ENCODE measurements at places on chromosomes 4 and X.

GRCh38 chr4:52660643-52661042, 1.5 kb upstream of the USP46 start:
- no peak for DNase-seq

GRCh38 chrX:133953078-133953477, 32.3 kb downstream of the GPC3 start:
- DNase-seq, result no peak

- no peak for DNase-seq
Measured at GRCh38 chr4:75922588-75922987, 18.2 kb downstream of the NAAA start.

DNA sequence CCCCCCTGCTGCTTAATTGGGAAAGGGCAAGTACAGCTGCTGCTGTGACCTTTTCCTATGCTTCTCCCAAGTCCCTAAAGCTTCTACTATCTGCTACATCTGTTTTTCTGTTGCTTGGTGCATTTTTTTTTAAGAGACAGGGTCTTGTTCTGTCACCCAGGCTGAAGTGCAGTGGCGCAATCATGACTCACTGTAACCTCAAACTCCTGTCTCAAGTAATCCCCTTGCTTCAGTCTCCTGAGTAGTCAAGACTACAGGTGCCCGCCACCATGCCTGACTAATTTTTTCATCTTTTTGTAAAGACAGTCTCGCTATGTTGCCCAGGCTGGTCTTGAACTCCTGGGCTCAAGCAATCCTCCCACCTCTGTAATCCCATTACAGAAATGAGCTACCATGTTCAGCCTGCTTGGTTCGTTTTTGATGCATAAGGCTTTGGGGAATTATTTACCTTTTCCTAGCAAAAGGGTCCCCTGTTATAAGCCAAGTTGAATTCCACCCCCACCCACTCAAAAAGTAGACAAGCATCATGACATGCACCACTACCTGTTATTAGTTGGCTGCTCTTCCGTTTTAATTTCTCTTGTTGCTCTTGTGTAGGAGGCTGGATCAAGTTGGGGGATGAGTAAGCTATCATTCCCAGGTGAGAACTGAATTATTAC, 39.6 kb downstream of the DGKK start:
- no peak for DNase-seq

DNA sequence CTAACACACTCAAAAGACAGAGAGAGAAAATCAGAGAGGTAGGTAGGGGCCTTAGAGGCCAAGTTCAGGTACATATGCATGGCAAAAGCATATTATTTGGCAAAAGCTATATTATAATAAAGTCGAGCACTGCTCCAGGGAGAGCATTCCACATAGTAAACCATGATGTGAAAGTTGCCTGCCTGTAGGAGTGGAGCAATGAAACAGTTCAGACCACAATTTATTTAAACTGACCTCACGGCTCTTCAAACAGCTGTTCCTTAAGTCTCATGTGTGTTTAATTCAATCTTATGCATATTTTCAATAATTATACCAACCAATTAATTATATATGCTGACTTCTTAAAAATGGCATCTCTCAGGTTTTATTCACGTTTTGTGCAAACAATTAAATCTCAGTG, 3.3 kb downstream of the RFC1 start:
- DNase-seq, result no peak

- DNase-seq, result no peak
Measured at GRCh38 chr4:70739496-70740337, 18.0 kb downstream of the RUFY3 start.

DNA sequence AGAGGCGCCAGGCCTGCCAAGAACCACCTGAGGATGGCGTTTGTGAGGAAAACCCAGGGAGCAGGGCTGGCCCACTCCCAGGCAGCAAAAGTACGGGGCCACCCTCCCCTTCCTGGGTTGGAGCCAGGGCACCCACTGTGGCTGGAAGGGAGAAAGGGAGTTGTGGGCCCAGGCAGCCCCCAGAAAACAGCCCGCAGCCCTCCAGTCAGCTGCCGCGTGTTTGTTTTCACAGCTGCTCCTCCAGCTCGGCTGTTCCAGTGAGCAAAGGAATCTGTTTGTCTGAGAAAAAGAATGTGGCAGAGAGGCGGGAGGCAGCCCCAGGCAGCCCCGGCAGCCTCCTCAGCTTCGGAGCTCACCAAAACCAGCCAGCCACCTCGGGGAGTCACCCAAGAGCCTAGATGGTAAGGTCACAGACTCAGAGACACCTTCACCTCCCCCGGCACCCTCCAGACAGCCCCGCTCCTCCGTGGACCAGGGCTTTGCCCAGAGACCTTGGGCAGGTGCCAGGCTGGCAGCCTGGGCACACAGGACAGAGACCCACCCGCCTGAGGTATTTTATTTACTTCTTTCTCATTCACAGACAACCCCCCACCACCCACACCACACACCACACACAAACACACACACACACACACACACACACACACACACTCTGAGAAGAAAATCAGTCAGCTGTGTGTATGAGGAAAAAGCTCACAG, 338.1 kb downstream of the BCOR start:
- DNase-seq, result no peak

GRCh38 chr4:157128395-157128794, 52.4 kb downstream of the GLRB start:
- no peak for DNase-seq

- DNase-seq, result no peak
Measured at GRCh38 chrX:29935455-29935854, 279.9 kb upstream of the MAGEB2 start.

- peak; percentile 2 for DNase-seq
Measured at GRCh38 chrX:119942831-119943184, 743 bp downstream of the NKAP start.

GRCh38 chr4:6991771-6992557, 51.2 kb upstream of the TADA2B start:
- peak; percentile 60 for DNase-seq

GRCh38 chr4:136784326-136784725, 748.0 kb downstream of the PCDH18 start:
- DNase-seq, result no peak

GRCh38 chr4:107939307-107939706, 8.0 kb downstream of the CYP2U1 start:
- no peak for DNase-seq

DNA sequence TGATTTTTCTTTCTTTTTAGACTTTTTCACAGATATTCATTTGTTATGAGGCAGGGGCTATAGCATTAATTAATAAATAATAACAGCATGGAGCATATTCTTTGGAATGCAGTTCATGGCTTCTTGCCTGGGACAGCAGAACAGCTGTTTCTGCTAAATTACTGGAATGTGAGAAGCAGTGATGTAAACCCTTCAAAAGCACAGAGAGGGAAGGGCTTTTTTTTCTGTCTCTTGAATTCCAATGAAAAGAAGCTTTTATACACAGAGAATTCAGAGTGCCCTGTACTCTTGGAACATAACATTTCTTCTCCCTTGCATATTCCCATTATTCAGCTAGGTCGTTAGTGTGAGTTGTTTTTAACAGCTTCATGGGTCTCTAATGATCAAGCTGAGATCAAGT, 28.5 kb upstream of the ANK2 start:
- DNase-seq, result no peak

Data from COLO829 (cell line).